PC-9 (cell line): ENCODE measurements at places on chromosomes 12 and 14.

DNA sequence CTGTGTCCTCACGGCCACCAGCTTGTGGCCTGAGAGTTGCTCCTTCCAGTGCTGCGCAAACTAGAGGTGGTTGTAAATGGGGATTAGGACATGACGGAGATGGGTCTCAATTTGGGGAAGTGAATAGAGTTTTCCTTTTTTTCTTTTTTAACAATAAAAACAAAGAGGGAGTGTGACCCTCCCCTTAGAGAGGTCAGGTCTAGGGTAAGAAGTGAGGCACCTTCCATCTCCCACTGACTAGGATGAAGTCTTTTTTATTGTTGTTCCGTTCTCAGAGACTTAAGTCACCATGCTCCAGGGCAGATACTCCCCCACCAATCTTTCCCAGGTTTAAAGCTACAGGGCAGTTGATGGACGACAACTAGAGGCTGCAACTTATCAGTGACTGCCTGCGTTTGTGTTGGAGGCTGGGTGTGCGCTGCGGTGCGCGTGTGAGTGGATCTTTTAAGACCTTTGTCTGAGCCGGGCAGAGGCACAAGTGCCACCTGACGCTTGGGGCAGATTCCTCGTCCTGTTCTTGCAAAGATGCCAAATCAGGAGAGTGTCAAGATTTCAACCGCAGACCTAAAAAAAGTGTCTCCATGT is 2.1 kb upstream of the GSC start:
- DNase-seq = no peak

DNA sequence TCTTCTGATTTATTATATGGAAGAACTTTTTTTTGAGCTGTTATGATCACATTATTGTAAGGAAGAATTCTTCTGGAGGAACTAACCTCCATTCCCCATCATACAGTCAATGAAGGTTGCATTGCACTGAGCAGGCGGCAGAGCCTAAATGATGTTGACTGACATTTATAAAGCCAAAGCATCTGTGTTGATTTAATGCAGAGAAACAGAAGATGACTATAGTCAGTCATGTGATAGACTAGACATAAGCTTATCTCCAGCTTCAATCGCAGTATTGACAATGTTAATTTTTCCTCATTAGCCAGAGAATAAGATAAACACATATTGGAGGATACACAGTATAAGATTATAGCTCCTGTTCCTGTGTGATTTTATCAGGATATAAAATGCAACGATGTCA is 82.0 kb downstream of the PRICKLE1 start:
- no peak for DNase-seq

DNA sequence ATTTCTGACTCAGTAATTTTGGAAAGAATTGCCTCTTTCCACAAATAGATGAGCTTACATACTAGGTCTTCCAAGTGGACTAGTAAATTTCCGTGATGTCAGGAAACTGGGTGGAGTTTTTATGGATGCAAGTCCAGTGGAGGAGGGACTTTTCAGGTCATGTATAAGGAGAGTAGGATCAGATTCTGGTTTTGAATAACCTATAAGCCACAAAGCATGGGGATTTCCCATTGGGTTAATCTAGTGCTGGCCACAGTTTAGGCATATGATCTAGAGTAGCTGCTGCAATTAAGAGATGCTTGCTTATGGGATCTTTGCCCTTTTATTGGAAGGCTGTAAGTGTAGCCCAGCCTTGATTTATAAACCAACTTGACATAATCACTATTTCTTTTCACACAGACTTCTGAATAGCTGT is 33.8 kb downstream of the STK38L start:
- no peak for DNase-seq

DNA sequence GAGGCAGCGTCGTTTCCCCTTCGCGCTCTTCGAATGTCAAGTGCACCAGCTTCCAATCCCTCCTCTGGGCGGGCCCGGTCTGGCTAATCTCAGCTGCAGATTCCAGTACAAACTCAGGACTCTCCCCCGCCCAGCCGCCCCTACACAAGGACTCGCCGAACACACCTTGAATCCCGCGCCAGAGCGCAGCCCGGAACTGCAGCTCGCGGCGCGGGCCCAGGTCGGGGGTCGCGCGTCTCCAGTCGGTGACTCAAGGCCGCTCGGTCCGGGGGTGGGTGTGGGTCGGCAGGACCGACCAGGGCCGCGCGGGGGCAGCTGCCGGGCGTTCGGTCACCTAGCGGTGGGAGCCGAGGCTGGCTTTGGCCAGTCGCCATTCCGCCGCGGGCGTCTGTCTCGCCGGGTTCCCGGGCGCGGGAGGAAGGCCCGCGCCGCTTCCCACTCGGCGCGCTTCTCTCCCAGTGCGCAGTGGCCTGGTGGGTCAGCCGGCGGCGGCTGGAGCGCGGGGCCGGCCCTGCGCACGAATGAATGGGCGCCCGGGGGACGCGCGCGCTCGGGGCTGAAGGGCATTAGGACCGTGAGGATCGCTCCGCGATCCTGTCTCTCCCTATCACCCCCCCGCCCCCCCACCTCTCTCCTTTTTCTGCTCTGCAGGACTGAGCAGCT is at the start of gene GALNT16:
Gene GALNT16, plus strand, starts transcription at position 632 of the 663 bp plus-strand sequence. CDS start 133 bp downstream, outside the sequence.
- no peak for DNase-seq

DNA sequence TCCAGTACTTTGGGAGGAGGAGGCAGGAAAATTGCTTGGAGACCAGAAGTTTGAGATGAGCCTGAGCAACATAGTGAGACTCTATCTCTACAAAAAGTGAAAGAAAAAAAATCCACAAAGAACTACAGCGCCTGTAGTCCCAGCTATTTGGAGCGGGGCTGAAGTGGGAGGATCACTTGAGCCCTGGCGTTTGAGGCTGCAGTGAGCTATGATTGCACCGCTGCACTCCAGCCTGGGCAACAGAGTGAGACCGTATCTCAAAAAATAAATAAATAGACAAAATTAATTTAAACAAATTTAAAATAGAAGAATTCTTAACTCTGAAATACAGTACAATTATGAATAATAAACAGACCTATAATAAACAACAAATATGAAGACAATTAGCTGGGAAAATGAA is 40.9 kb downstream of the ATL1 start:
- no peak for DNase-seq

DNA sequence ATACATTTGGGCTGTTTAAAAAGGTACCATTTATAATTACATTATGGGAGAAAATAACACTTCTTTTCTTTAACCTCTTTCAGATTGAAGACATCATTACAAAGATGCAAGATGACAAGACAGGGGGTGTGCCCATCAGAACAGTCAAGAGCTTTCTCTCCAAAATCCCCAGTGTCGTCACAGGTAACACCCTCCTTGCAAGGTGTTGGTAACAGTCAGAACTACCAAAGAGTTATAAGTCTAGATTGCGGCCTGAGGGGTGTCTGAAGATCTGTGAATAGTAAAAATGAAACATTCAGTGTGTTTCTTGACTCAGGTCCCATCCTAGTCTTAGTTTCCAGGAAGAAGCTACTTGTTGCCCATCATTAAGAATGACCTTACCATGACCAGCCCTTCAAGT is 419.8 kb downstream of the RGS6 start:
- DNase-seq = no peak

GRCh38 chr12:115103884-115104883 is 420.2 kb upstream of the TBX3 start:
- peak; percentile 37 for DNase-seq

DNA sequence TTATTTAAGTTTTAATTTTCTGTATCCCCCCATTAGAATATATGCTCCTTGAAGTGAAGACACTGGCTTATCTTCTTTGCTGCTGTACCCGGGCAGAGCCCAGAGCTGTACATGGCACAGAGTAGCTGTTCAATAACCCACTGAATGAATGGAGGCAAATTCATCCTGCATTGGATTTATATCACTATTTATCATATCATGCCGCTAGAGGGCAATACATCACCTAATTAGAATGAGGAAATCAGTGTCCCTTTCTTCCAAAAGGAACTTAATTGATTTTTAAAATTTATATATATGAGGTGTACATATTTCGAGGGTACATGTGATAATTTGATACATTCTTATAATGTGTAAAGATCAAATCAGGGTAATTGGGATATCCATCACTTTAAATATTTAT is 89.2 kb upstream of the TMEM260 start:
- no peak for DNase-seq

- DNase-seq = no peak
Measured at GRCh38 chr12:51976376-51977160, 25.1 kb downstream of the ACVR1B start.

- DNase-seq = no peak
Measured at GRCh38 chr12:122297494-122297893, 31.2 kb upstream of the VPS33A start.

- DNase-seq = no peak
Measured at GRCh38 chr14:61589691-61590581, 105.4 kb upstream of the HIF1A start.

DNA sequence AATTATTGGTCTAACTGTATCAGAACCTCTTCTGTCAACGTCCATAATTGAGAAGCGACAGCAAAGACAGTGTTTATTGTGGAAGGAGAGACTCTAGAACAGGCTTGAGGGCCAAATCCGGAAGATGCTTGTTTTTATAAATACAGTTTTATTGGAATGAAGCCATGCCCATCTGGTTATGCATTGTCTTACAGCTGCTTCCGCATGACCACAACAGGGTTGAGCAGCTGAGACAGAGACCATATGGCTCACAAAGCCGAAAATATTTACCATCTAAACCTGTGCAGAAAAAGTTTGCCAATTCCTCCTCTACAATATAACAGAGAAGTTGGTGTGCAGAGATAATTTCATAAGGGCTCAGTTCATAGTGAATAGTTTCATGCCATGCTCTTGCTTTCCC is 24.5 kb downstream of the PRKAB1 start:
- no peak for DNase-seq

GRCh38 chr12:4172999-4173398 is 100.6 kb upstream of the CCND2 start:
- no peak for DNase-seq

GRCh38 chr14:53452005-53452673 is 299.0 kb upstream of the DDHD1 start:
- no peak for DNase-seq

DNA sequence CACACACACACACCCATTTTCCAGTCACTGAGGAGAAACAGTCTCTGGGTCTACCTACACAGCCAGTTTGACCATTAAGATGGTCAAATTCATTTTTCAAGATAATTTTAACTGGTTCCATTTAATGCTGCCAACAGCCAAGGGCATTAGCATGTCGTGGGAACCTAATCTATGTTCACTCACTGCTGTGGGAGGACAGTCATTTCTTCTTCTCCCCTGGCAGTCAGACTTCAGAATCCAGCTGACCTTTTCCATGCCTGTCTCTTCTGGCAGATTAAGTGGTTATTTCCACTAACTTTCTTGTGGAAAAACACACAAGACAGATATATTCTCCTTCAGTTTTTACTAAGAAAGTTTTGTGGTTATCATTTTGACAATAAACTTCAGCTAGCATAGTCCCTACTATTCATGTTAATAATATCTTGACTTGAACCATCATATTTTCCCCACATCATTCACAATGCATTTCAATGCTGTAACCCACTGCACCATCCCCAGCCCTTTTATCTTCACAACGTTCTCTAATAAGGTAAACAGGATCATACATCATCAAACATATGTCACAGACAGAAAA is 82.2 kb downstream of the DAD1 start:
- no peak for DNase-seq

DNA sequence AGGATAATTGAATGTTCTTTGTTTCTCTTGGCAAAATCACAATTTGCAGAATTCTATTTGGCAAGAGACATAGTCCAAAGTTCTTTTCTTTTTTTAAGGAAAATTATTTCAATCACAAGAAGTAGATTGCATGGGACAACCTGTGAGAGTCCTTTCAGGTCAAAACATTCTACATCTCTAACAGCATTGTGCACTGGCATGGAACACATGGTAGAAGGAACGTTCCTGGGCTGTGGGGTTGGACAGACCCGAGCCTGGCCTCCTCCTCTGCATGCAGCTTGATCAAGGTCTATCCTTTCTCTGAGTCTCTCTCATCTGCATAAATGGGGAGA is 88.6 kb upstream of the CPSF6 start:
- DNase-seq = no peak
